Fibroblast of skin of right biceps (primary cell): ENCODE measurements at places on chromosomes 4 and X.

GRCh38 chr4:139042981-139043460 lies 27.4 kb downstream of the NOCT start:
- DNase-seq = no peak

DNA sequence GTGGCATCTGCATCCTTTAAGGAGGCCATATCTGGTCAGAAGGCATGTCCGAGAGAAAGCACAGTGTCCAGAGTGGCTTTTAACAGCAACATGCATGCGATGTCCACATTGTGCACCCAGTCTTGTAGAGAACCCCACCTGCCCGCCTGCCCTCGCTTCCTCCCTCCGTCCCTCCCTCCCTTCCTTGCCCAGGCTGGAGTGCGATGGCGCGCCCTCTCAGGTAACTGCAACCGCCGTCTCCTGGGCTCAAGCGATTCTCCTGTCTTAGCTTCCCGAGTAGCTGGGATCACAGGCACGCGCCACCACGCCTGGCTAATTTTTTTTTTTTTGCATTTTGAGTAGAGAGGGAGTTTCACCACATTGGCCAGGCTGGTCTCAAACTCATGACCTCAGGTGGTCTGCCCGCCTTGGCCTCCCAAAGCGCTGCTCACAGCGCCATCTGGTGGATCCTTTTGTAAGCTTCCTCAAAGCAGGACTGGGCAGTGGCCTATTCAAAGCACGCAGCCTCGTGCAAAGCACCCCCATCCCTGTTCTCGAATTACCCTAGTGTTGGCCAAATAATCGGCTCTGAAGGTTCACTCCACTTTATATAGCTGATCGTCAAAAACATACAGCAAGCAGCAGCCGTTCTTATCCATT lies 15.0 kb downstream of the BRCC3 start:
- DNase-seq = peak; percentile 26

DNA sequence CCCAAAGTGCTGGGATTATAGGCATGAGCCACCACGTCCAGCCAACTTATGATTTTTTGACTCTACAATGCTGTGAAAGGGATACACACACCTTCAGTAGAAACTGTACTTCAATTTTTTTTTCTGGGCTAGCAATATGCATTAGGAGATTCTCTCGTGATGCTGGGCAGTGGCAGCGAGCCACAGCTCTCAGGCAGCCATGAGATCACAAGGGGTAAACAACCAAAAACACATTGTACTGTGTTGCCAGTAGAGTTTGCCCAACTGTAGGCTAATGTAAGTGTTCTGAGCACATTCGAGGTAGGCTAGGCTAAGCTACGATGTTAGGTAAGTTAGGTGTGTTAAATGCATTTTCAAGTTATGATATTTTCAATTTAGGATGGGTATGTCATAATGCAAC lies 25.7 kb downstream of the RAB33A start:
- no peak for DNase-seq

GRCh38 chr4:169841776-169842175 lies 84.0 kb upstream of the HPF1 start:
- DNase-seq = no peak

- DNase-seq = no peak
These were observed 62.4 kb downstream of the RPS6KA3 start for GRCh38 chrX:20204351-20204750.

DNA sequence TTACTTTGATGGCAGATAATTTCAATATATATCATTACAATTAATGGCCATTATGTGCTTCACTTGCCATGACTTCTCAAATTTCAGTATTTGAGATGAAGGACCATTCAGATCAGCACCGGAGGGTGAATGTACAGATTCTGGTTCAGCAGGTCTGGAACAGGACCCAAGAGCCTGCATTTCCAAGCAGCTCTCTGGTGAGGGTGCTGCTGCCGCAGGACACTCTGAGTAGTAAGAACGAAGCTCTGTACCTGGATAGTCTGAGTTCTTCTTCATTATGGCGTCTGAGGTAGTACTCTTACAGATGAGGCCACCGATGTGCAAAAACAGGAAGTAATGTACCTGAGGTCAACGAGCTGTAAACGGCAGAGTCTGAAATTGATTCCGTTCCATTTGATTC lies 228.2 kb downstream of the FBXW7 start:
- no peak for DNase-seq

- DNase-seq = peak; percentile 41
These were observed 6.8 kb upstream of the CDKL2 start for GRCh38 chr4:75637176-75637575.

- DNase-seq = no peak
These were observed 50.3 kb downstream of the SSX3 start for GRCh38 chrX:48306175-48306574.

GRCh38 chr4:138334346-138335016 lies 92.3 kb upstream of the SLC7A11 start:
- no peak for DNase-seq

- DNase-seq = no peak
These were observed 78.7 kb upstream of the TET2 start for GRCh38 chr4:105067946-105068345.

DNA sequence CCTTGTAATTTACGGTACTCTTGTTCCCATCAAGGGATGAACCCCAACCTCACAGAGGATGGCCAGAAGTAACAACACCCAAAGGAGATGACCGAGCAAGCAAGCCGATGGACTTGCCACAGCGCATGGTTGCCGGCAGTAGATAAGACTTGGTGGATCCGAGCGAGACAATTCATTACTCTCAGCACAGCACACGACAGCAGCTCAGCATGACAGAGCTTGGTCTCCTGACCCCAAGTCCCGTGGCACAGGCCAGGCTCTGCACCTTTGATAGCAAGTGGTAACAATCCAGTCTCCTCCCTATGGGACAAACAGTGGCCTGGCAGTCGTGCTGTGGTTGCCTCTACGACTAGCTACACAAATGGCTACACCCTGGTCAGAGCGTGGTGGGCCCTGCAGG lies 26.3 kb downstream of the RWDD4 start:
- no peak for DNase-seq

GRCh38 chr4:71584585-71584984 lies 199.3 kb downstream of the GC start:
- peak; percentile 32 for DNase-seq

DNA sequence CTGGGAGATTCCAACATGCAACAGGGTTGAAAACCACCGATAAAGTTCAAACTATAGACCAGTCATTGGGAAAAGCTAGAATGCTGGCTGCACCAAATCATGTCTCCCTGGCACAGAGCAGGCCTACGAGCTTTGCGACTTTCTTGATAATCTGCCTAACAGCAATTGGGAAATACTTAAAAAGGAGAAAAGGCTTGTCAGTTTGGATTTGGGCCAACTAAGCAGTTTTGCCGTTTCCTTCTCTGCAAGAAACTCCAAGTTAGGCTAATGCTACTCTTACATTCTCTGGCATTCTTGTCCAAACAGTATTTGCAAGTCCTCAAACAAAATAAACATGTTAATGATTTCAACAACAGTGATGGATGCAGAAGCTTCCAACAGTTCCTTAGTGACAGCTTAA lies 87.9 kb downstream of the PDK3 start:
- DNase-seq = no peak

- DNase-seq = peak; percentile 35
These were observed 33.0 kb upstream of the FRAS1 start for GRCh38 chr4:78024085-78024484.

DNA sequence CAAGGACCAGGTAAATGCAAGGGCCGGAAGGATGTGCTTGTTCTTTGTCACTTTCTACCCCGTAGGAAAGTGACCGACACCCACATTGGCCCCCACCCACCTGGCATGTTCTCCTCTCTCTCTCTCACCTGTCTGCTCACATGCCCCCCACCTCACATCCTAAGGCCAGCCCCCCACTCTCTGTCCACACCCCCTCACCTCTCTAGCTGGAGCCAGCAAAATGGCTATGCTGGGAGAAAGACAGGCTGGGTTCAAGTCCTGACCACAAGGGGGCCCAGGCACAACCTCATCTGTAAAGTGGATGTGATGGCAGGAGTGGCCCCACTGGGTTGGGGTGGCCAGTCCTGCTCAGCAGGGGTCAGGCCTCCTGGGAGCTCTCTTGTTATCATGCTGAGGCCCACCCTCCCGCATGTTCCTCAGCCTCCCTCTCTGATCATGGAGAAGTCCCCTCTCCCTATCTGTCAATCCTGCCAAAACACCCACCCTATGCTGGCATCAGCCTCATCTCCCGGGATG lies 1.7 kb upstream of the PPP2R2C start:
- DNase-seq = no peak

- no peak for DNase-seq
These were observed 307.5 kb upstream of the SLIT2 start for GRCh38 chr4:19944251-19944650.

- no peak for DNase-seq
These were observed 195.5 kb downstream of the PTTG2 start for GRCh38 chr4:38155589-38156294.

GRCh38 chr4:21949073-21949457 lies 493 bp upstream of the KCNIP4 start:
- peak; percentile 26 for DNase-seq

- peak; percentile 86 for DNase-seq
These were observed 105.7 kb downstream of the PSAPL1 start for GRCh38 chr4:7328913-7329638.

GRCh38 chr4:152997288-152997687 lies 61.2 kb downstream of the FHDC1 start:
- DNase-seq = no peak

DNA sequence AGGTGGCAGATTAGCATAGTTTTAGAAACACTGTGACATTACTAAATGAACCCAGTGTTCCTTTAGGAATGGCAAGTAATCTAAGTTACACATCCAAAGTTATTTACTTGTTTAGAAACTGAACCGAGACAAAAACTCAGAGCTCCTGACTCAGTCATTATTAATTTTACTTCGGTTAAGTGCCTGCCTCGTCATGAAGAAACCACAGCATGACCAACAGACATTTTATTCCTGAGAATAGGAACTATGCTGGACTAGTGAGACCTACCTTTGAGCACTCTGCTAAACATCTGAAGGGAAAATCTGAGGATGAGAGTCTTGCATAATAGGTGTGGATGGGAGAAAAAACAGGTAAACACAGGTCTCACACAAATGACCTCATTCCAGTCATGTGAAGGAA lies 2.5 kb downstream of the BEX1 start:
- DNase-seq = no peak

GRCh38 chr4:80228460-80228859 lies 31.2 kb downstream of the PRDM8 start:
- no peak for DNase-seq

DNA sequence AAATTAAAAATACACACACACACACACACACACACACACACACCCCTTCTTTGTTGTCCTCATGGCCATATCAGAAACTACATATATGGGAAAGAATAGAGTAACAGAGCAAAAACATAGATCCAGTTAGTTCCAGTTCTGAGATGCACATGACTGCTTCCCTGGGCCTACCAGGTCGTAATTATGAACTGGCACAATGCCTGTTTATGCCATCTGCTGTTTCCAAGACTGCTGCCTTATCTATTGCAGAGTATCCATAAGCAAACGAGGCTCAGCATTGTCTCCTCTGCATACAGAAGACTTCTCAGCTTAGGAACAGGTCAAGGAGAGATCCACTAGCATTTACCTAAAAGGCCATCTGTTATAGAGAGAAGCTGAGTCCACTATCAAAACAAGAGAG lies 789.0 kb downstream of the TECRL start:
- no peak for DNase-seq

GRCh38 chr4:158729716-158730559 lies 6.7 kb upstream of the PPID start:
- peak; percentile 61 for DNase-seq

DNA sequence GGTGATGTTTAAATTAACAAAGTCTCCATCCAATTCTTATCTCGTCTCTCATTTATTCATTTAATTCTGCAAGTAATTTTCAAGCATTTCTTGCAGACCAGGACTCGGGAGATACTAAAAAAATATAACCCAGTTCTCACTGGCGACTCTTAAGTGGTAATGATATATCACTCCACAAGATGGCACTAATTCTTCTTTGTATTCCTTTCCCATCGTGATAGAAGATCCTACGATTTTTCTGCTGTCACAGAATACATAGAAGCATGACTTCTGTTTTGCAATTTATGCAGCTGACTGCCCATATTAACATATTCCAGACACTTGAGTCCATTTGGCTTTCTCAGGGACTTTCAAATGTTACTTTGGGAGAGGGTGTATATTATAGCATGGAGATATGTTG lies 64.0 kb upstream of the FGF13 start:
- peak; percentile 12 for DNase-seq

- no peak for DNase-seq
These were observed 13.9 kb upstream of the CT47A1 start for GRCh38 chrX:120999413-120999812.

DNA sequence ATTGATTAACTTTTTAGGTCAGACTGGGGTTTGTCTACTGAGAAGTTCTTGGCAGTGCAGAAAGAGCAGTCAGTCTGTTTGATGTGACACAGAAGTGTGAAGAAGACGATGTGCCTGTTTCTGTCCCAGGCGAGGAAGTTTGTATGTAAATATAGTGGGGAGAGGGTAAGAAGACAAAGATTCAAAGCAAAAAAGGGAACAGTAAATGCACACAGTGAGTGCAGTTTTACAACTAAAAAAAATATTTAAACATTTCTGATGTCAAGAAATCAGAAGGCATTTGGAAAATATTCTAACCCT lies 264.9 kb downstream of the RAPGEF2 start:
- DNase-seq = no peak

- no peak for DNase-seq
These were observed 35.7 kb downstream of the PACRGL start for GRCh38 chr4:20735931-20736330.

DNA sequence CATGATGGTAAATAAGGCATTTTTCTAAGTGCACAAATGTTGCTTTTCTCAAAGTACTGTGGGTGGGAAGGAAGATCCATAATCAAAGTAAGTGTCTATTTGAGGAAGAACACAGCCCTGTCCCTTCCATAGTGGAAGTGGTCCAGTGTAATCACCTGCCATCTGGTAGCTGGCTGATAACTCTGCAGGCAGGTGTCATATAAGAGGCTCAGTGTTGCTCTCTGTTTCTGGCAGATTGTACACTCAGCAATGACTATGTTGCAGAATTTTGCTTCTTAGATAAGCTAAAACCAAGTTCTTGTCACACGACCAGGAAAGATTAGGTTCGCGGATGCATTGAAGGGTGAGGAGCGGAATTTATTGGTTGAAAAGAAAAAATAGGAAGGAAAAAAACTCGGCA lies 20.9 kb downstream of the SAGE1 start:
- DNase-seq = no peak

GRCh38 chr4:81722290-81722851 lies 250.7 kb upstream of the RASGEF1B start:
- DNase-seq = no peak

GRCh38 chr4:150746156-150746555 lies 164.2 kb downstream of the MAB21L2 start:
- DNase-seq = peak; percentile 67

DNA sequence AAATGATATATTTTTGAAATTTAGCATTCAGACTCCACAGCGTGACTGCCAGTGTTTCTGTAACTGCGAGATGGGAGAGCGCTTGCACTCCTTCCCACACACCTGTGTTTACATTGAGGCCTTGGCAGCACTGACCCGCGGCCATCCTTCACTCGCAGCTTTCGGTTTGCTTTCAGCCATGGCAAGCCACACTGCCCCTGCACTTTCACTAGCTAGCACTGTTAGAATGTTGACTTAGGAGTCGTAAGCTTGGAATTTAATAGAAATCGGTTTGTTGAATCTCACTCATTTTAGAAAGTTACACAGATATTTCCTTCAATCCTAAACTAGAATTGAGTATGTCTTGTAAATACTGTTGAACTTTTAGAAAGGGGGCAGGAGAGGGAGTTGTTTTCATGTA lies 136.2 kb downstream of the CFAP299 start:
- DNase-seq = no peak
